Activated gamma-delta T cell (primary cell): ENCODE measurements at places on chromosomes 3 and 15.
A peak's percentile ranks its signal among the peaks of the same experiment; 100 is the strongest.

DNA sequence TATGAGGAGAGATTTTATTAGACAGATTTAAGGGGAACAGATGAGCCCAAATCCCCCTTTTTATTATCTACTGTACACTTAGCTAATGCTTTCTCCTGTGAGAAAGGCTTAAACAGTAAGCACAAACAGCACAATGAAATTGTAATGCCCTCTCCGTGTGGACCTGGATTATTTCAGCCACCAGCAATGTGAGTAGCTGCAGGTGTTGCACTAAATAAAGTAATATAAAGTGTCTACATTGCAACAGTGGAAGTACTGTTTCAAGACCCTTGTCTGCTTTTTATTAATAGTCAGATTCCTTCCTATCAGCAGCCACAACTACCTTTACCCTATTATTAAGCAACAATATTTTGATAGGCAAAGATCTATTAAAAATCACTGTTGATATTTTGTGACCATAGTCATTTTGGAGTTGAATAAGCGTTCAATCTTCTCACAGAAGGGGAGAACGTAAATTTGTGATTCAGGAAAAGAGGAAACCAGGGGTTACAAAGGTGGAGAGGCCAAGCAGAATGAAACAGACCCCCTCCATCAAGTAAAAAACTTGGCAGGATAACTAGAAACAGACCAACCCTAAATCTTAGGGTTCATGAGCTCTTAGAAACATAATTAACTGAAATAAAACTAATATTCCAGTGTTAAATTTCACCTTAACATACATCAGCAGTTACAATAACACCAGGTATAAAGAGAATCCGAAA lies 422.6 kb downstream of the MECOM start:
- DNase-seq = no peak

DNA sequence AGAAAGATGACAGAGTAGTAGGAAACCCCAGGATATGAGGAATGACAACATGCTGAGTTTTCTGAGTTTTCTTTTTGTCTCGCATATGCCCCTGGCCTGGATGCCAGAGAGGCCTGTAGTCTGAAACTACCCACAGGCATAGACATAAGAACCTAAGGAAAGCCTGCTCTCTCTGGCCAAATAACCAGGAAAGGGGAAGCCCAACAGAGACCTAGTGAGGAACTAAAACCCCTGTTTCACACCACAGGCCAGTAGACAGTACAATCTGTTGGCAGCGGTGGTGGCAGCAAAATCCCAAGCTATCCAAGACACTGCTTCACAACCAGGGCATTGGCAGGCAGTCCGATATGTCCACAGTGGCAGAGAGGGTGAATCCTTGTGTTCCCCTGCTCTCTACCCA lies 55.0 kb upstream of the DCP1A start:
- DNase-seq = no peak

- no peak for DNase-seq
Measured at GRCh38 chr15:68822818-68823217, 2.1 kb upstream of the ANP32A start.

- no peak for DNase-seq
Measured at GRCh38 chr15:70195171-70195570, 97.5 kb upstream of the TLE3 start.

DNA sequence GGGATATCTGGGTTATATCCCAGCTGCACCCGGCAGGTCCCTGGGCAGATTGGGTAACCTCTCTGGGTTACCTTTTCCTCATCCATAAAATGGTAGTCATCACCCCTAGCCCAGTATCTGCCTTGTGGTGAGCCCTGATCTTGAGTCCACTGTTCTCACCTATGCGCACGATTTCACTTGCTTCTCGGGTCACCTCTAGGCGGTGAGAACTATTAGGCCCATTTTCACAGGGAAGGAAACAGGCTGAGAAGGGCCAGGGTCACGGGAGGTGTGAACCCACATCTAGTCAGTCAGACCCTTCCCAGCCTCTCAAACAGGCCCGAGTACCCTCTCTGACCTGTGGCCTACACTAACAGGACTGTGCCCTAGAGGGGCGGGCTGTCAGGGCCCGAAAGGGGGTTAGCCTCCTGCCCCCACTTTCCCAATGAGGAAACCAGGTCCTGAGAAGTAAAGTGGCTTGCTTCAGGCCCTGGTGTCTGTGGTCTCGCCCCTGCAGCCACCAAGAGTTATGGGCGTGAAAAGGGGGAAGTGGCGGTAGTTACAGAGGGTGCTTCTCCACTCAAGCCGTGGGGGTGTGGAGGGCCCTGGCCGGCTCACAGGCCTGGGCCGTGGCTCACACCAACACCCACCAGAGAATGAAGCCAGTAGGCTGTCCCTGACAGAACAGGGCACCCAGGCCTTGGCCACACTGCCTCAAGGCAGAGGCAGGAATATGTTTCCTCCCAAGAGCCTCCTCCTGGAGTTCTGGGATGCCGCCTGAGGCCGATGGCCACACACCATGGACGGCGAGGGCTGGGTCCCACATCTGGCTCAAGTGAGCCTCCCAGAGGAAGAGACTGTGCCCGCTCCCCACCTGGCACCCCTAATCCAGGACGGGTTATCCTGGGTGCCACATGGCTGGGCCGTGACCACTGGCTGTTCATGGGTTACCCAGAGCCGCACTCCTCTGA lies 19.5 kb downstream of the PSTPIP1 start:
- DNase-seq = no peak

DNA sequence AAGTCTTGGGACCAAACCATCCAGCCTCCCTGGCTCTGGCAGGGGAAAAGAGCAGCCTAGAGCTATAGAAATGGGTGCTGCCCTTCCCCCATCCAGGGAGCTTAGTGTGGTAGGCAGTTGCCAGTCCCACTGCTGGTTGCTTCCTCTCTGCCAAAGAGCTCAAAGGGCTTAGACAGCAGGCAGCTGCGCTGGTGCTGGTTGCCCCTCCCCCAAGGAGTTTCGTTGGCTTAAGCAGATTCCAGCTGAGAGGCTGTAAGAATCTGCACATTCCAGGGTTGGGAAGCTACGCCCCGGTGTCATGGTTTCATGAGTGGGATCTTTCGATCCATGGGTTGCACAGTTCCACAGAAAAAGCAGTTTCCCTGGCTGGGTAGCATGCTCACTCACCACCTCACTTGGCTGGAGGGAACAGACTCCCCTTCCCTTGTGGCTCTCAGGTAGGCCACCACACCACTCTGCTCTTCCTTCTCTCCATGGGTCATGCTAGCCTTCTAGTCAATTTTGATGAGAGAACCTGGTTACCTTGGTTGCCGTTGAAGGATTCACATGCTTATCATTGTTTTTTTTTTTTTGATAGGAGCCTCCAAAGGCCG lies 195.1 kb downstream of the EPHA6 start:
- no peak for DNase-seq

DNA sequence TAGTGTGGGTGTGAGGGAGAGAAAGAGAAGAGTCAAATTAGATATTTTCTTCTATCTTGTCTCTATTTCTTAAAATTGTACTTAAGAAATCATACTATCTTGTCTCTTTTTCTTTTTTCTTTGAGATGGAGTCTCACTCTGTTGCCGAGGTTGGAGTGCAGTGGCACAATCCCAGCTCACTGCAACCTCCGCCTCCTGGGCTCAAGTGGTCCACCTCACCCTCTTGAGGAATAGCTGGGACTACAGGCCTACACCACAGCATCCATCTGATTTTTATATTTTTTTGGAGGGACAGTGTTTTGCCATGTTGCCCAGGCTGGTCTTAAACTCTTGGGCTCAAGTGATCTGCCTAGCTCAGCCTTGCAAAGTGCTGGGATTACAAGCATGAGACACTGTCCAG lies 104.2 kb downstream of the MYO9A start:
- no peak for DNase-seq

DNA sequence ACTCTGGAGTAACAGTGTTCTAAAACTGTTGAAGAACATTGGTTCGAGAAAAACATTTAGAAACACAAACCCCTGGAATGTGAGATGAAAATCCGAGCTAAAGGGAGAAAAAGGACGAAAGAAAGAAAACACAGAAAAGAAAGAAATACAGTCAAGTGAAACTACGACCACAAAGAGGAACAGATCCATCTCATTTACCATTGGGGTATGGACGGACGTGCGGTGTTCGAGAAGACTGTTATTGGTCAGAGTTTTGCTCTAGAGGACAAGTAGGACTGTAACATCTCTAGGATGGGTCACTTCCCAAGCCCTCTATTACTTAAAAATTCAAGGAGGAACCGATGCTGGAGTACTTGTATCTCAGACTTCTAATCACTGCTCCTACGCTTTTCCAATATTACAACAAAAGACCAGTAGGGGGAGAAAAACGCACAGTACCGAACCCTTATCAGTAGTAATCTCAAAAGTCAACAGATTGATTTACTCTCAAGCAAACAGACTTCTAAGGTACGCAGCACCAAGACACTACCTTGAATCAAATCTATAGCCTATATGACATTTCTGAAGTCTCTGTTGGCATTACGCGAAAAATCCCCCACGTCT lies 1.1 kb upstream of the PIK3CA start:
- DNase-seq = no peak

GRCh38 chr3:63961891-63962290 lies 49.7 kb upstream of the SCAANT1 start:
- DNase-seq = no peak

GRCh38 chr15:51112078-51112477 lies 17.4 kb upstream of the TNFAIP8L3 start:
- no peak for DNase-seq

DNA sequence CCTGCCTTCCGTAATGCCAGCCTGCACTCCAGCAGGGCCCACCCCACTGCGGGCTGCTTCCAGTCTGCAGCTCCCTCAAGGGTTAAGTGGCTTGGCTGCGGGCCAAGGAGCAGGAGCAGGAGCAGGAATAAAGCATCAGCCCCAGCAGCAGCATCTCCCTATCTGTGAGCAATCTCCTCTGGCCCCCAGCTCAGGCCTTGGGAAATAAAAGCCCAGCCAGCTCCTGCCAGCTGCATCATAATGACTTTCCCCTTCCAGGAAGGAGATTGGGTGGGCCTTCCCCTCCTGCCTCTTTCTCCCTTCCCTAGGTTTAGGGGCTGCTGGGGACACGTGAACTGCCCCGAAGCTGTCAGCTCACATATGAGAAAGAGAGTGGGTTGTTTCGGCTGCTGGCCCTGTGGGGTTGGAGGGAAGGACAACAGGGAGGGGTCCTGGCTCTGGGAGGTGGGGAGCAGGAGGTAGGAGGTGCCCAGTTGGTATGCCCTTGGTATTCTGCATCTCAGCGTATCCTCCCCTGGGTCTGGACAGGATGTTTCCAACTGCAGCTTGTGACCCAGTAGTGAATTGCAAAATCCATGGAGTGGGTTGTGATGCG lies 34.6 kb upstream of the FGD5 start:
- no peak for DNase-seq

DNA sequence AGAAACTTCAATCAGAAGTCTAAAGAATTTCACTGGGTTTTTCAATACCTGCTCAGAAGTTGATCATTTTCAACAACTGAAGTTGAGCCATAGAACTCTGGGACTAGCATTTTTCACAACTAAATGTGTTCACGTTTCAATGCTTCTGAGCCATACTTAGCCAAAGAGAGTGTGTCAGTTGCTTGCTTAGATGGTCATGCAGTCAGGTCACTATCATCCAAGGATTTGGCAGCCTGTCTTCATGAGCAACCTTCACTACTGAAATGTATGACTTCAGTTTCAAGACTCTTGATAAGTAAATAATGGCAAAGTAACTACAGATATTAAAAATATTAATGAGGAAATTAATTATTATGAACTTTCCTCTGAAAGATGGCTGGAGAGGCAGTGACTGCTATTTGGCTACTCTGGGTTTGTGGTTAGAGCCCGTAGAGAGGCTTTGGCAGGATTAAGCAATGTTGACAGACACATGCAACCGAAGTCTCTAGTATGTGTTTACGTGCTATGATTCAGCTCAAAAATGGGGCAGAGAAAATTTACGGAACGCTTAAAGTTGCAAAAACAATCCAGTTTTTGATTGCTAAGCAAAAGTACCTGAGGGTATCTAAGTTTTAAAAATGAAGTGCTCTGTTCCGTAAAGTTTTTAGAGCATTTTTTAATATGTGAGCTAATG lies 133.8 kb downstream of the GMNC start:
- no peak for DNase-seq

DNA sequence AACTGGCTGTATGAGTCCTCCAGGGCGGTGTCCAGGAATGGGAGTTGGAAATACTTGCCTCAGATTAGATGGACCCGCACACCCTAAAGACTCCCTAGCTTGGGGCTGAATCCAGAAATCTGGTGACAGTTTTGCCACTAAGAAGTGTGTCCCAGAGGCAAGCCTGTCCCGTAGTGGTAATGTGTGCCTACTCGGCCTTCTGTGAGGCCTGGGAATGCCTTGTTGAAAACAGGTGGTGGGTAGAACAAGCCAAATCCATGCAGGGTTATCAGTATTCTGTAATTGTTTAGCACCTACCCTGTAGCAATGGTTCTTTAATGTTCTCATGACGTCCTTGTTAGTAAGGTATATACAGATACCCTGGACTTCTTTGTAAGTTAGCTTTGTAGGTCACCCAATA lies 1.6 kb downstream of the C3orf52 start:
- DNase-seq = no peak

- peak; percentile 77 for DNase-seq
Measured at GRCh38 chr3:10010878-10011465, 15.3 kb upstream of the FANCD2 start.

GRCh38 chr15:68259883-68260282 lies 17.7 kb upstream of the FEM1B start:
- no peak for DNase-seq

DNA sequence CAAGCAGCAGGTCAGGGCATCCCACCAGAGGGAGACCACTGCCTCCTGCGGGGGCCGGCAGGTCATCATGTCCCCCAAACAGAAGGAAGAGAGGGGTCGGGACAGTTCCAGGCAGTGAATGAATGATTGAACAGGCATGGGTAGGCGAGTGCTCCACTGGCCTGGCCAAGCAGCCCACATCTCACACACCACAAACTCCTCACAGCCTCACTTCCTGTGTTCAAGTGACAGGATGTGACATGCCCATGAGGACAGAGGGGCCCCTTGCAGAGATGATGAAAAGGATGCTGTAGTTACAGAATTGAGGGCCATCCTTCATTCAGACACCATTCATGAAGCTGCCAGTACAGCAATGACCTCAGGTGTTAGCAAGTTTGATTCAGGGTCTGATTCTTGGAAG lies 3.7 kb downstream of the IQSEC1 start:
- no peak for DNase-seq

DNA sequence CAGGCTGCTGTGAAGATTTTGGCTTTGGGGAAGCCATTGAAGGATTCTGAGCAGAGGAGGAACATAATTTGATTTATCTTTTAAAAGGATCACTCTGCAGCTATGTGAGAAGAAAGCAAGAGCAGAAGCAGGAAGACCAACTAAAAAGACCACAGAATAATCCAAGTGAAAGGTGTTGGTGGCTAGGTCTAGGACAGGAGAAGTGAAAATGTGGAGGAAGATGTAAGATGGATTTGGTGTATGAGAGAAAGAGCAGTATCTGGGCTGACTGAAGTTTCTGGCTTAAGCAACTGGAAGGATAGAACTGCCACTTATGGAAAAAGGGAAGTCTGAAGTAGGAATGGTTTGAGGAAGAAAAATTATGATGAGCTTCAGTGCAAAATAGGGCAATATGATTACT lies 62.0 kb downstream of the SFMBT1 start:
- DNase-seq = no peak

DNA sequence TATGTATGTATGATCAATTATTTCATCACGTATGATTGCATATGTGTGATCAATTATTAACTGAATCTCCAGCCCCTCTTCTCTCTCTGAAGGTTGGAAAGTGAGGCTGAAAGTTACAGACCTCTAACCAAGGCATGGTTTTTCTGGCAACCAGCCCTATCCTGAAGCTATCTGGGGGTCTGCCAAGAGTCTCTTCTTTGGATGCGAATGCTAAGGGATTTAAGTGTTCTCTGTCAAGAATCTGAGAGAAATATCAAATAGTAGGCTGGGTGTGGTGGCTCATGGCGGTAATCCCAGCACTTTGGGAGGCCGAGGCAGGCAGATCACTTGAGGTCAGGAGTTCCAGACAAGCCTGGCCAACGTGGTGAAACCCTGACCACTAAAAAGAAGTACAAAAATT lies 8.1 kb downstream of the NKTR start:
- DNase-seq = no peak
